ENCODE measurements at places on chromosomes 6 and 20.

GRCh38 chr6:84018453-84019061 is 15.0 kb upstream of the MRAP2 start:
- DNase-seq: no peak

DNA sequence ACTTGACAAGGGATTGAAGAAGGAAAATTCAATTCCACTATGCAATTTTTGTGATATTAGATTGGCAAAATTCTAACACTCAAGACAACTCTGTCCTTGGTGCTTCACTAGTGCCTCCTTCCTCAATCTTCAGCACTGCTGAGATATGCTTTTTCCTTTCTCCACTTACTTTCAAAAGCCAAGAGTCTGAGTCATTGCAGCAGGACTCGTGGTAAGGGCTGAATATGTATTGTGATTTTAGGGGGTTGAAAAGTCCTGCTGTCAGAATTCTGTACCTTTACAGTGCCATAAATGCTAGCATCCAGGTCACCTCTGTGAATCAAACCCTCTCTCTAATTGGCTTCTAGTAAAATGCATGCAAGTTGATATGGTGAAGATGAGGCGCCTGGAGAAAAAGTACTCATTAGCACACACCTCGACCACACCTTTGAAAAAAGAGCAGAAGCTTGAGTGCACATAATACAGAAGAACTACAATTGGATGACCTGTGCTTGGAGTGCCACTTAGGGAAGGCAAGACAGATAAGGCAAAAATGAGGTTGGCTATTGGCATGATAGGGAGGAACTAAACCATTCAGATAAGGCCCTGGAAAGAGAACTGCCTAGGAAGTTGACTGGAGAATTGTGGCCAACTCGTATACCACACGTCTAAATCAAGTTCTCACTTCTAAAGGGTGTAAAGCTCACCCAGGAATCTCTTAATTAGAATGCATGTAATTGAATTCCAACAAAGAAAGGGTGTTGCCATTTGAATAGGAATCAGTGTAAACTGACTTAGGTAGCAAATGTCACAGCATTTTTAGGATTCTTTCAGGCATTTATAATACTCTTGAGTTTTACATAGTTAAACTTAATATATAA is 43.6 kb upstream of the FAM83B start:
- DNase-seq: no peak

DNA sequence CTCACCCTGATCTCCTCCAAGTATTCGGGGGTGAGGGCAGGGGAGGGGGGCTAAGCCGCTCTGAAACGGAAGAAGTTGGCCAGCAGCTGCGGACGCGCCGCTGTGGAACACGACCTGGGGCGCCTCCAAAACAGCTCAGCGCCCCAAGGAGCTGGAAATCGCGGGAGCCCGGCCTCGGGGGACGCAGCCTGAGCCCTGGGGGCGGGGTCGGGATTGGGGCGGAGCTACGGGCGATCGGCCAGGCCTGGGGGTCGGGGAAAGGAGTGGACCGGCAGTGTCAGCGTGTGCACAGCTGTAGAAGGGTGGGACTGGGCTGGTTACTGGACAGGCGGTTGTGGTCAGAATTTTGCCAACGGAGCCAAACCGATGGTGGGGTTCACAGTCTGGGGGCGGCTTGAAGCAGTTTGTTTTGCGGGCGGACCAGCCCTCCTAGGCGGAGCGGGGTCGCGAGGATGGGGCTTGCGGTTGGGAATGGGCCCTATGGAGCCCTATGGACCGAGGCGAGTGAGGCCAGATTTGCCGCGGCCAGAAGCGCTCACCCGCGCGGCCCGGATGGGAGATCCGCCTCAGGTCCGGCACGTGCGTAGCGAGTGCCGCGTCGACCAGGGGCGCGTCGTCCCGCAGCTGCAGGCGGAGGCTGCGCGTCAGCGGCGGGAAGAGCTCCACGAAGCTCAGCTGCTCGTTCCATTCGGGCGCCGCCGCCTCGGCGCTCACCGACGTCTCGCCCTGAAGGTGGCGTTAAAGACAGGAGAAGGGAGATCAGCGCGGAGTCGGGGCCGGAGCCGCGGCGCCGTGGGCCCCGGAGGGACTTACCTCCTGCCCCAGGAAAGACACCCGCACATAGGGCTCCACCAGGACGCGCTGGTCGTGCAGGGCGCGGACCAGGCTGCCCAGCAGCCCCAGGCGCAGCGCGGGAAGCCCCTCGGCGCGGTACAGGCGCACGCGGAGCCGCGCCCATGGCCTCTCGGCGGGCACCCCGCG is 14.3 kb upstream of the SPAG4 start:
- DNase-seq: peak; percentile 76

DNA sequence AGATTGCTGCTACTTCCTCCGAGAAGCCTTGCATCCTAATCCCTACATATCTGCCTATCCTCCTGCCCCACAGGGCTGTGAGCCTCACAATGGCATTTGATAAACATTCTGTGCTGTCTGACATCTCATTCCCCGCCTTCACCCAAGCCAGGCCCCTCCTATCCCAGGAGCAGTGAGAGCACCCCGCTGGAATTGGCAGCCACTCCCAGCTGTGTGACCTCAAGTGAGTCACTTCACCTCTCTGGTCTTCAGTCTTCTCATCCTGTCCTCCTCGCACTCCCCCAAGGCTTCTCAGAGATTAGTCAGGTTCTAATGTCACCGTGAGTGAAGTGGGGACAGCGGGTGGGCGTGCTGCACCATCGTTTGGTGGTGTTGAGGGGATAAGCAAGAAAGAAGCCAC is 81.7 kb downstream of the CDH22 start:
- DNase-seq: no peak

- no peak for DNase-seq
These were observed 139.8 kb downstream of the KHDC1L start for GRCh38 chr6:73085443-73085871.

- DNase-seq: no peak
These were observed 71.4 kb downstream of the GJA10 start for GRCh38 chr6:89965441-89966227.

GRCh38 chr20:62770916-62771315 is 25.4 kb upstream of the MRGBP start:
- DNase-seq: no peak

Data from NCI-H2081 (cell line).